ENCODE measurements at places on chromosomes 11 and 22.

DNA sequence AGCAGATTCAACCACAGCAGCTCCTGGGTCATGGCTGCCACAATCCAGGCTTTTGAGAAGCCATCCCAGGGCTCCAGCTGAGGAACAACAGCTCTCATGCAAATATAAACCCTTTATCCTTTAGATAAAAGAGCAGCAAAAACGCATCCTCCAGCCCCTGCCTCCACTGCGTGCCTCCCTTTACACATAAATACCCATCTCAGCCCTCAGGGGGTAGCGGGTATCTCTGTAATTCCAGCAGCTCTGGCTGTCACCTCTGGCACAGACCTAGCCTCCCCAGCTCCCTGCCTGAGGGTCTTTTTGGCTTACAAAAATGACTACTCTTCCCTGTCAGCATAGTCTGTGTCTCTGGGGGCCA is 21.6 kb downstream of the LMO1 start:
- DNase-seq: no peak

DNA sequence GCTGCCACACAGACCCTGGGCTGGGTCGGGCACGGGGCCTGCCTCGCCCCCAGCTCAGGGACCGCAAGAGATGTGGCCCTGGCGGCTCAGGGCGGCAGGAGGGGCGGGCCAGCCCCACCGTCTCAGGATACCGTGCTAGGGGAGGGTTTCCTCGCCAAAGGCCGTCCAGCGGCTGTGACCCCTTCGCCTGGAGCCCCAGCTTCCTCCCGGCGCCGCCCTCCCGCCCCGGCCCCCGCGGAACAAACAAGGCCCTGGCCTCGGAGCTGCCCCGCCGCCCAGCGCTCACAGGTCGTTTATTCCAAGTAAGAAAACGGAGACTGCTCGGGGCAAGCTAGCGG is 543 bp upstream of the AP2A2 start:
- no peak for DNase-seq

GRCh38 chr11:76667271-76667818 is 3.2 kb downstream of the LRRC32 start:
- no peak for DNase-seq

- no peak for DNase-seq
These were observed 538.1 kb upstream of the API5 start for GRCh38 chr11:42773729-42774128.

DNA sequence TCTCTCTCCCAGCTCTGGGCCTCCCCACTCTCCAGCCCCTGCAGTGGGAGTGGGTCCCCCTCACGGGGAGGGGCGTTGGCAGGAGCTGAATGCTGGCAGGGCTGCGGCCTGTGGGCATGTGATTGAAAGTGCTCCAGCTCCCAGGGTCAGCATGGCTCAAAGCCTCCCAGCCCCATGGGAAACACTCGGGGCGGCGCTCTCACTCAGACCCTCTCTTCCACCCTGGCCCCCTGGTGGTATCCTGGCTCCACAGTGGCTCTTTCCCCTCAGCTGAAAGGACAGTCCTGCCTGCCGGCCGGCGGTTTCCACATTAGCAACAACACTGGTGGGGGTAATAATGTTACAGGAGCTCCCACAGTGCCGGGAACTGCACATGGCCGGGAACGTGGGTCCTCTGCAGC is 35.5 kb downstream of the POLR3H start:
- DNase-seq: no peak

DNA sequence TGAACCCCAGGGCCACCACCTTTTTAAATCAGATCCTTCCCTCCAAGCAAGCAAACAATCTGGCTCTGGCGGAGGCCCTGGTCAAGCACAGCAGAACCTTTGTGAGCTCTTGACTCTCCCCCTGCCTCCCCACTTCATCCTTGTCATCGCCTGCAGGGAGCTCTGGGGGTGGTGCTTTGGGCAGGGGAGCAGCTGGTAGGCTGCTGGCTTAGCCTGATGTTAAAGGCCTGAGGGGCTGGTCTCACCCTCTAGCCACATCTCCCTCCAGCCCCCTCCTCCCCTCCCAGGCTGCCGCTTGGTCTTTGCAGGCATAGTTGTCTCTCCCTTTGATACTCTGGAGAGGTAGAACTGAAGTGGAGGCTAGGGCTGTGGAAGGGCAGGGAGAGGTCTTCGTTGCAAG is 50.9 kb downstream of the THAP12 start:
- no peak for DNase-seq

DNA sequence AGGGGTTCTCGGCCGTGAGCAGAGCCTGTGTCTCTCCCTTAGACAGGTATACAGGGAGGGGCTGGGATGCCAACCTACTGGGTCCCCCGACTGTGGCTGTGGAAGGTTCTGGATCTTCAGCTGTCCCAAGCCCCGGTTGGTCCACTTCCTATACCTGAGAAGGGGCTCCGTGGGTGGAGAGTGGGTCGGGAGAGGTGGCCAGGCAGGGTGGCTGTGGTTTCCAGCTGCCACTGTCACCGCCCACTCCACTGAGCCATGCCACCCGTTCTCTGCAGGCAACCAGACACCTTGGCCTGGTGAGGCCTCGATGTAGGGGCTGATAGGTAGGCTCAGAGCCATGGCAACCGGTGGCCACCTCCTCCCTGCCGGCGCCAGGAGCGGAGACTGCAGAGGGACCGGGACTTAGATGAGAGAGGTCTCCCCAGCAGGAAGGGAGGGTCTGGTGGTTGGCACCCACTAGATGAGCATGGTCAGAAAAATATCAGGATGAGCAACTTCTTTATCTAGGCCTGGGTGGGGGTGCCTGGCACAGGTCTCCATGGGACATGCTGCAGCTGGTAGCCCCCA is 53.8 kb downstream of the TRIOBP start:
- no peak for DNase-seq

GRCh38 chr11:116903090-116903489 is 65.7 kb upstream of the APOA1 start:
- no peak for DNase-seq

- peak; percentile 73 for DNase-seq
These were observed 666 bp downstream of the MSANTD4 start for GRCh38 chr11:106021181-106021966.

DNA sequence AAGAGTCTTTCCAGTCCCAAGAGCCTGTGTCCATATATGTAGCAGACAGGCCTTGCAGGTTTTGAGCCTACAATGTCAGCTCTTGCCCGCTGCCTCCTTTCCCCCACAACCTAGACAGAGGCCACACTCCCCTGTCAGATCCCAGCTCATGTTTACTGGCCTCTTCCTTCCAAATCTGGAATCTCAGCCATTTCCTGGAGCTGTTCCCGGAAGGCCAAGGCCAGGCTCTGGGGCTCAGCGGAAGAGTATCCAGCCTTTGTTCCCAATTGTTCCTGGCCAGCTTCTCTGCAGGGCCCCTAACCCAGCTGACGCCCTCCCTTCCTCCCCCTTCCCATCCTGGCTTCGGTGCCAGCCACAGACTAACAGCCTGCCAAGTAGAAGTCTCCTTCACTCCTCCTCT is 1.0 kb upstream of the ROBO4 start:
- DNase-seq: no peak

DNA sequence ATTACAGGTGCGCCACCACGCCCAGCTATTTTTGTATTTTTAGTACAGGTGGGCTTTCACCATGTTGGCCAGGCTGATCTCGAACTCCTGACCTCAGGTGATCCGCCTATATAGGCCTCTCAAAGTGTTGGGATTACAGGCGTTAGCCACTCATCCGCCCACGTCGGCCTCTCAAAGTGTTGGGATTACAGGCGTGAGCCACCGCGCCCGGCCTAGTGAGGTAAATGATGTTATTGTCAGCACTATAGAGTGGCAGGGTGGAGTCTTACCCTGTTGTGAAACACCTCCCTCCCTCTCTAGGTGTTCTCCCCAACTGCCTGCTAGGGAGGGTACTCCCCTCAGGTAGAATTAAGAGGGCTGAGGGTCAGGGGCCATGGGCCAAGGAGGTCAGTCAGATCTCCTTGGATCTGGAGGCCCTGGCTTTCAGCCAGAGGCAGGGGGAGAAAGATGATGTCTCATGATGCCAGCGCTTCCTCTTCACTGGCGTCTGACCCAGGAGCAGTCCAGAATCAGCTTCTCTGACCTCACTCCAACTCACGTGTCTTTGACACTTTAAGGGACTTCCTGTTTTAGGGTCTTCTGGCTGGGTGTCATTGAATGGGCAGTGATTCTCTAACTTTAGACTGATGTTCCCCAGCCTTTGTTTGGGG is 2.0 kb downstream of the GGA1 start:
- DNase-seq: peak; percentile 57

DNA sequence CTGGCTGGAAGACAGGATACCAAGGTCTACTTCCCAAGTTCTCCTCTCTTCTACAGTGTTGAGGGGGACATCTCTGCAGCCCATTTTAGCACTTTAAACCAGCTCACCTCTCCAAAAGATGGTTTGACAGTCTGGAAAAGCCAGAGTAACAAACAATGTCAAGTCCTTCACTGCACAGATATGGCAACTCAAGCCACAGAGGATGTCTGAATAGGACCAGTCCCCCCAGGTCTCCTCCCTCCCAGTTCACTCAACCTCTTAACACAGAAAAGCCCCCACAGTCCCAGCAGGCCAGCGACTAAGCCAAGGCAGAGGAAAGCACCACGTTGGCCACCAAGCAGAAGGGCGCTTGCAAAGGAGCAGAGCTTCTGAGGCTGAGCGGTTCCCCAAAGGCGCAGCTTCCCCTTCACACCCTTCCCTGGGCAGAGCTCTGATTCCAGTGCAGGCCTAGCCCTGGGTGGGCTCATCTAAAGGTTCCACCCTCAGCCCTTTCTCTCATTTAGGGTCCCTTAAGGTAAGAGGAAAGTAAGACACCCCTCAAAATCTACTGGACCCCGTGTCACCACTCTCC is 62.7 kb downstream of the PAK1 start:
- DNase-seq: peak; percentile 30

DNA sequence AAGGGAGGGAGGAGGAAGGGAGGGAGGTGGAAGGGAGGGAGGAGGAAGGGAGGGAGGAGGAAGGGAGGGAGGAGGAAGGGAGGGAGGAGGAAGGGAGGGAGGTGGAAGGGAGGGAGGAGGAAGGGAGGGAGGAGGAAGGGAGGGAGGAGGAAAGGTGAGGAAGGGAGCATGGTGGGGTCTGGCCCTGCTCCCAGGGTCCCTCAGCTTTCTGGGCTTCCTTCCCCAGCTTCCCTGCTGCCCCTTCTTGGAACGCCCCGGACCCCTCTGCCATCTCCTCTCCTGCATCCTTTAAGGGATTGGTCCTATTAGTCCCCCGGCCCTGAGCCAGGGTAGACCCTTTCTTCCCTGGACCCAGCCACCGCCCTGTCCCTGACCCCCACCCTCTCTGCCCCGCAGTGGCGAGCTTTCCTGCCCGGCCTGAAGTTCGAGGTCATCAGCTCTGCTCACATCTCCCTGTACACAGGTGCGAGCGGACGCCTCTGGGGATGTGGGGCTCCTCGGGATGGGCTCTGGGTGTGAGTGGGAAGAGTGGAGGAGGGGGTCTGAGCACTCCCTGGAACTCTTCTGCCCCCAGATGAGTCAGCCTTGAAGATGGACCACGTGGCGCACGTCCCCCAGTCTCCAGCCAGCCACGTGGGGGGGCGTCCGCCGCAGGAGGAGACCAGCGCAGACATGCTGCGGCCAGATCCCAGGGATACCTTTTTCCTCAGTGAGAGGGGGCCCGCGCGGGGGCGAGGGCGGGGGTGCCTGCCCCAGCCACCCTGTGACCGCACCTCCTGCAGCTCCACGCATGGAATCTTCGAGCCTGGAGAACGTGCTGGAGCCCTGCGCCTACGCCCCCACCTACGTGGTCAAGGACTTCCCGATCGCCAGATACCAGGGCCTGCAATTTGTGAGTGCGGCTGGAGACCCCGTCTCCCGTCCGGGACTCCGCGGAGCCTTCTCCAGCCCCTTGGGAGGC is 6.0 kb downstream of the B4GALNT4 start:
- no peak for DNase-seq

GRCh38 chr11:116840224-116840745 is 2.9 kb upstream of the APOA1 start:
- DNase-seq: peak; percentile 15

GRCh38 chr11:94956963-94957362 is 16.4 kb downstream of the CWC15 start:
- no peak for DNase-seq

- DNase-seq: no peak
These were observed 73.5 kb downstream of the RNF169 start for GRCh38 chr11:74822170-74822569.

GRCh38 chr11:115290893-115291292 is 213.3 kb downstream of the CADM1 start:
- no peak for DNase-seq

DNA sequence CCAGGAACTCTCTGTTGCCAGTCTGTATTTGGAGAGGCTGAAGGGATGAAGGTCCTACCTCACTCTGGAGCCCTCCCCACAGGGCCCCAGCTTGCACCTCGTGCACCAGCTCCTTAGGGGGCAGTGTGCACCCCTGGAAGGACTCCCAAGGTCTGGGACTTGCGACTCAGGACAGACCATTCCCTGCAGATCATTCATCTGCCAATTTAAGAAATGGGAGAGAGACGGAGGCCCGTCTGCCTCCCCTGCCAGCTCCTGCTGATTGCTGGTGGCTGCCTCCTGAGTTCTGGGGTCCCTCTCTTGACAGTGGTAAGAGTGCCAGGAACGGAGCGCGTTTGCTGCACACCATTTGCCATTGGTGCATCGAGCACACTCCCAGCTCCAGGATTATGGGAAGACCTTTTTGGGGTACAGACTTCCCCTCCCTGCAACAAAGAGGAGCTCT is 27.4 kb upstream of the MALAT1 start:
- peak; percentile 55 for DNase-seq

- DNase-seq: peak; percentile 97
These were observed 8.7 kb upstream of the DAGLA start for GRCh38 chr11:61671527-61671926.

GRCh38 chr22:43470941-43471585 is 59.2 kb downstream of the MPPED1 start:
- DNase-seq: no peak

- no peak for DNase-seq
These were observed 44.1 kb upstream of the RFPL3 start for GRCh38 chr22:32313532-32313931.

DNA sequence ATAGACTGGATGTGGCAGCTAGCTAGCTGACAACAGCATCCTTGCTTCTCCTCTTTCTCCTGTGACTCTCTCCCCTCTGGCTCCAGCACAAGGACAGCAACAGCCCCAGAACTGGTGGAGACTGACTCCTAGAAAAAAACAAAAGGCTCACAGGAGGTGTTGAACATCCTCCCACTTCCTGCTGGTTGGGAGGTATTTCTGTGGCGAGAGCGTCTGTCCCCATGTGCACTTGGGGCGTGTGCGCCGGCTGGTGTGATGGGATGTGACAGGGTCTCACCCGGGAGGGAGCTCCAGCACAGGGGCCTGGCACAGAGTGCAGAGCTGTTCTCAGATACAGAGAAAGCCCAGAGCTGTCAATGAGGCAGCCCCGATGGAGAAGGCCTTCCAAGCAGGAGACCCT is 107.2 kb upstream of the E2F8 start:
- DNase-seq: no peak
